Activated naive CD4-positive, alpha-beta T cell treated with anti-CD3 and anti-CD28 coated beads, Interleukin-2, amount 10 ng/mL, durations not matched to agents 7 days and 5 days (primary cell): ENCODE measurements at places on chromosomes 3 and 15.

DNA sequence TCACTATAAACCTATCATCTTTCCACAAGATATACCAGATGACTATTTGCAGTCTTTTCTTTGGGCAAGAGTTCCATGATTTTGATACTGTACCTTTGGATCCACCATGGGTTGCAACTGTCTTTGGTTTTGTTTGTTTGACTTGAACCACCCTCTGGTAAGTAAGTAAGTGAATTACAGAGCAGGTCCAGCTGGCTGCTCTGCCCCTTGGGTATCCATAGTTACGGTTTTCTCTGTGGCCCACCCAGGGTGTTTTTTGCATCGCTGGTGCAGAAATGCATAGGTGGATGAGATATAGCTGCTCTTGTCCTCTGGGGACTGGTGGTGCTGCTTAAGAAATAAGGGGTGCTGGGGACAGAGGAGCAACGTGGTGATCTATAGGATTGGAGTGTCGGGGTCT, 33.8 kb downstream of the CHDH start:
- DNase-seq, result no peak

GRCh38 chr15:78394981-78395616, 42.9 kb upstream of the IREB2 start:
- DNase-seq, result no peak

DNA sequence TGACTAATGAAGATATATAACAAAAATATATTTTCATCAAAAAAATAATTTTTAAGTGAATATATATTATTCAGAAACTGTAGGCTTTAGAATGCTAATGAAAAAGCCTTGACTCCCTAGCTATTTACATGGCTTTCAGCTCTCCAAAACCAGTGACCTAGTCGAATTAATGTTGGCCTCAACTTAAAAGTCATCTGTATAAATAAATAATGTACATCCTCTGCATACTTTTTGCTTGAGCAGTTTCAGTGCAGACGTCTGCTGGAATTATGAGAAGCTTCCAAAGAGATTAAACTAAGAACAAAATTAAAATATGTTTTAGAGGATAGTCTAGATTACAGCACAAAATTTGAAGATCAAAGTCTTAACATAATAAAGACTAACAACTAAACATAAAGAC, 520.4 kb upstream of the ALCAM start:
- DNase-seq, result no peak

DNA sequence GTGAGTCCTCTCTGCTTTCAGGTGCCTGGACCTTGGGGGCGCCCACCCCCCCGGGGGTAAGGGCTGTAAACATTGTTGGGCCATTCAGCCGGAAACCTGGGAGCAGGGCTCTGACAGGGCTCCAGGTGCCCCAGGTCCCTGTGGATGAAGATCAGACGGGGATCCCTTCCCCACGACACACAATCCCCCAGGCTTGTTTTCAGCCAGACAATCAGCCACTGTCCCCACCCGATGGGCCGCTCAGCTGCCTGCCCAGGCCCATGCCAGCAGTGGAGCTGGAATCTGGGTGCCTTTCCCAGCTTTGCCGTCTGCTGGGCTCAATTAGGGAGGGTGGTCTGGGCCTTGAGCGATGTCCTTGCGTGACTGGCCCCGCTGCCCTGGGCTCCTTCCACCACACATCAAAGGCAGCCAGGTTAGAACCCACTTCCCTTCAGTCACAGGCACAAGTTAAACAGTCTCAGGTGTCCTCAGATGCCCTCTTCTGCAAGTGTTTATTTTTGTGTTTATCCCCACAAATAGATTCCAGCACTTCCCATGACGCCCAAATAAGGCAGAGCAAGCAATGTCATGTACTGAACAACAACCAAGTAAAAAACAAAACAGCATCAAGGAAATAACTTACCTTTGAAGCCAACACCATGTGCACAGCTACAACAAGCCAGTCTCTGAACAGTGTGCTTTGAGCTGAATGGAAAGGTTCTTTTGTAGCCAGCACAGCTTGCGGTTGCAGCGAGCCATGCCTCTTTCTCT, 77.0 kb upstream of the ALDH1A3 start:
- DNase-seq, result no peak

- DNase-seq, result no peak
Measured at GRCh38 chr3:39639344-39640236, 169.8 kb upstream of the MYRIP start.

DNA sequence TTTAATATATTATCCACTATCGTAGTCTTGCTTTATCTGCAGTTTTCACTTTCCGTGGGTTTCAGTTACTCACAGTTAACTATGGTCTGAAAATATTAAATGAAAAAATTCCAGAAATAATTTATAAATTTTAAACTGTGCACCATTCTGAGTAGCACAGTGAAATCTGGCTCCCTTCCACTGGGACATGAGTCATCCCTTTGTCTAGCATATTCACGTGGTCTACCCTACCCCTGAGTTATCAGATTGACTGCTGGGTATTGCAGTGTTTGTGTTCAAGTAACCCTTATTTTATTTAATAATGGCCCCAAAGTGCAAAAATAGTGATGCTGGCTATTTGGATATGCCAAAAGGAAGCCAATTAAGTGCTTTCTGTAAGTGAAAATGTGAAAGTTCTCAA, 539.5 kb upstream of the AGTR1 start:
- DNase-seq, result no peak

DNA sequence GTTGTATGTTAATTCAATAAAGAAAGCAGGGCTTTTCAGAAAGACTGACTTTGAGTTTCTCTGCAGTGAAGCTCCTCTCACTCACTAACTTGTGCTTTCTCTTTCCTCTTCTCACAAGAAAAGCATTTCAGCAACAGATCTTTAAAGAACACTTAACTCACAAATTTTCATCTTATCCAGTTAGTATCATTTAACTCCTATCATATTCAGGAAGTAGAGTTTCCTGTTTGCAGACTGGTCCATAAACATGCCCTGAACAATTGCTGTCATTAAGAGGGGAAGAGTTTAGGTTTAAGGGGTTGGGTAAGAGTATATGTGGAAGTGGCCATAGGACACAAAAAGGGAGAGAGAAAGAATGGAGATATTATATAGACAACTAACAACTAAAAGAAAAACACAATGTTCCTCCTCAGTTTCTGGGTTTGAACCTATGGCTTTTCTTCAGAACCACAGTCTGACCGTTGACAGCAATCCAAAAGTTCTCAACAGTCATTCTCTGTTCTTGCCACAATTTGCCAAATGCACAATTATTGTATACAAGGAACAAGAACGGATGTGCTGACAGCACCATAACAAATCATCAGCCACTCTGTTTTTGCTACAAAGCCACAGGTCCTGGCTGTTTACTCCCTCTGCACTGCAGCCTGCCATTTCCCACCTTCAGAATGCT, 63.9 kb downstream of the CHAC1 start:
- DNase-seq, result no peak

GRCh38 chr3:149667576-149667975, 9.8 kb upstream of the WWTR1 start:
- DNase-seq, result no peak

DNA sequence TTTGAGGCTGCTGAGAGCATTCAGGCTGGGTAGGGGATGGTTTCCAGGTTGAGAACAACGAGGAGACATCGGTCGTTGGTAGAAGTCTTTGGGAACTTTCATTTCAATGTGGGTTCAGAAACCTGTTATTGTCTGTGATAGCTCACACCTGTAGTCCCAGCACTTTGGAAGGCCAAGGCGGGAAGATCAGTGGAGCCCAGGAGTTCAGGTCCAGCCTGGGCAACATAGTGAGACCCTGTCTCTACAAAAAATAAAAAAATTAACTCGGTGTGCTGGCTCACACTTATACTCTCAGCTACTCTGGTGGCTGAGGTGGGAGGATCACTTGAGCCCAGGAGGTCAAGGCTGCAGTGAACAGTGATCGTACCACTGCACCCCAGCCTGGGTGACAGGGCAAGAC, 988 bp upstream of the RNF168 start:
- no peak for DNase-seq

- no peak for DNase-seq
Measured at GRCh38 chr15:87477026-87477425, 779.5 kb downstream of the NTRK3 start.

DNA sequence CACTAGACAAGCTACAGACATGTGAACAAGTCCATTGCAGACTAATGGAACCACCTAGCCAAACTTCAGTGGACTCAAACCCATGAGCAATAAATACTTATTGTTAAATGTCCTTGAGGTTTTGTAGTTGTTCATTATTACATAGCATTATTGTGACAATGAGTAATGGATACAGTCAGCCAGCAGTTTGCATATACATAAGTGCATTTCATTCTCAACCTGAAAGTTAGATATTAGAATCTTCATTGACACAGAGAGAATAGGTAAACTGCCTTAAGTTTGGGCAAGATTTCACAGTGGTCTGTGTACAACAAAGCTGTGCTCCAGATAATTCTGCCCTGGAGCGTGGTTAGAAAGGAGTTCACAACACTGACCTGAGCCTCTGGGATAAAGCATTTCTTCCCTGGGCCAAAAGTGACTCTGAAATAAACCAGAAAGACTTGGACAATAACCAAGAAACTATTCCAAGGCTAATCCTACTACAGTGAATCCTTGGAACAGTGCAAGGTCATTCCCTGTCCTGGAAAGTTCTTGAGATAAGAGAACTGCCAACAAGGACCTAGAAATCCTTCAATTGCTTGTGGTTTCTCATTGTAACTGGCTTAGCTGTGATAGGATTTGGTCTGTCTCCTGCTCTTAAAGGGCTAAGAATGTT, 225.5 kb upstream of the STT3B start:
- no peak for DNase-seq

DNA sequence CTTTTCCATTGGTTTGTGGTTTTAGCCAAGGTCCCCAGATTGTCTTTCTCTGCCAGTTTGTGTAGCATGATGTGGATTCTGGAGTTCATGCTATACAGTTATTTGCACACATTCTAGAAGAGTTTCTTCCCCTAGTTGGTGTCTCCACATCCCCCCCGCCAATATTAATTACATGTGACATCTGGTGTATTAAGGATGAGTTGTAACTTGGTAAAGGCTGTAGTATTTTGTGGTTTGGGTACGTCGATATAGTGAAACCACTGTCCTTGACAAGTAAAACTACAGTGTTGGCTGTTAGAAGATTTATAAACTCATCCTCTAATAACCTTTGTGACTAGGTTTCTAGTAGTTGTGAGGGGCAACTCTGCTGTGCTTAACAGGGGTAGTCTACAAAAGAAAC, 23.7 kb upstream of the P4HTM start:
- DNase-seq, result no peak

GRCh38 chr3:124576565-124577493, 153.4 kb upstream of the UMPS start:
- no peak for DNase-seq

DNA sequence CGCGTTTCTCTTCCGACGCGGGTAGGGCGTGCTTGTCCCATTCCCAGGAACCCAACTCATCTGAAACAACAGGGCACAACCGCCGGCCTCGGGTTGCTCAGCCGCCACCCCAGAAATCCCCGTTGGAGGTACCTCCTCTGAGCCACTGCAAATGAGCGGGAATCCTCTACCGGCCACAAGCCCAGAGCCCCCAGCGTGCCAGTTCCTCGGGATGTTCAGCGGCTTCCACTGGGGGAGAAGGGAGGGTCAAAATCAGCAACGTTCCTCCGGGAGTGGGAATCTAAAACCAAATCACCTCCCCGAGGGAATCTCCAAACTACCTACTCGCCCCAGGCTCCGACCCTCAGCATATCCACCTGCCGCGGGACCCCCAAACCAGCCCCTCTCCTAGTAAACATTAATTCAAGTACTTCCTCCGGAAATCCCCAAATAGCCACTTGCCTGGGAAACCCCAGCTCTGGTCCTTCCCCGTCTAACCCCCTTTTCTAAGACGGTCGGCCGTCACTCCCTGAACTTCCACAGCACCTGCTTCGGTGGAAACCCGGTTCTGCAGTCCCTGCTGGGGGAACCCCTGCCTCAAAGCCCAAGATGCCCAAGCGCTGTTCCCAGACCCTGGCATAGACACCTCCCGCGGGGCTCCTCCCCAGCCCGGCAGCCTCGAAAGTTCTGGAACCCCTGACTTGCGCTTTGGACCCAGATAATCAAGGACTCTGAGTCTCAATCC, 887 bp downstream of the OXTR start:
- DNase-seq, result no peak

- DNase-seq, result no peak
Measured at GRCh38 chr15:92393980-92394308, 263 bp downstream of the ST8SIA2 start.

GRCh38 chr15:57224664-57225063, 151.6 kb upstream of the CGNL1 start:
- DNase-seq, result no peak

- DNase-seq, result no peak
Measured at GRCh38 chr3:184633237-184633579, 71.6 kb downstream of the EPHB3 start.

GRCh38 chr3:55629432-55629831, 142.3 kb upstream of the WNT5A start:
- no peak for DNase-seq

DNA sequence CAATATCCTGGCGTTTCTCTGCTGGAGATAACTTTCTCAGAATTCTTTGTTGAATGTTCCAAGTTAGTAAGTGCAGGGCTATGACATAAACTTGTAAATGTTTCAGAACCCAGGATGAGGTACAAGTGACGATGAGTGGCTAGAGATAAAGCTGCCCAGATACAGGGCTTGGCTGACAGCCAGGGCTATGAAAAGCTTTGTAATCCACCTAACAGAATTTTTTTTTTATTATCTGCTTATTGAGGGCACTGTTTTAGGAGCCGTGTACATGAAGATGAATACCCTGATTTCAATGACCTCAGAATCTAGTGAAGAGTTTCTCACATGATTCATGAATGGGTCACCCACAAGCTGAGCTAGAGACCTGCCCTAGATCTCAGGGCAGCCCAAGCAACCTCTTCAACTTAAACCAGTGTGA, 431.4 kb downstream of the DIPK2A start:
- no peak for DNase-seq

- DNase-seq, result no peak
Measured at GRCh38 chr3:69122403-69122802, at the start of gene LMOD3. LMOD3 (minus strand) TSS chr3:69122595; CDS start chr3:69122386, 209 bp downstream.

GRCh38 chr15:47987461-47987860, 133.3 kb upstream of the SLC24A5 start:
- no peak for DNase-seq

DNA sequence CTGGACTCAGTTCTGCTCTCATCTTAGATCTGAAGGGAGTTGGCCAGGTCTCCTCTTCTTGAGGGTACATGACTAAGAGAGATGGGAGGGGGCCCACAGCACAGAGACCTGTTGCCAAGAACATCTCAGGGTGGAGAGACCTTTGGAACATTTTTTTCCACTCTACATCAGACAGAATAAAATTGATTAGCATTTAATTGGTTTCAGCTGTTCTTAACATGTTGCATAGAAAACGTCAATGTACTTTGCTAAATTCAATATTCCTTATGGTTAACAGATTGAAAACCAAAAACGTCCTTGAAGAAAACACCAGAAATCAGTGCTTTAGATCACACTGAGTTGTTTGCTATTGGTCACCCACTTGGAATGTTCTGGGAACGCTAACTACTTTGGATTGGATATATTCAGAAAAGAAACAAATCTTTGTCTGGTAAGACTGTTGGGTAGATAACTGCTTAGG, 36.4 kb upstream of the FSTL1 start:
- DNase-seq, result no peak

- no peak for DNase-seq
Measured at GRCh38 chr15:95254263-95254662, 1022.9 kb downstream of the MCTP2 start.

GRCh38 chr3:138717348-138717747, 108.8 kb downstream of the FAIM start:
- DNase-seq, result no peak
